Vagina (tissue), 2 donors: ENCODE measurements at places on chromosomes 7 and 10. TPM values are rescaled to one million over a fixed set of nuclear protein-coding genes. Genes with fewer than 3 reads are reported as not detected.

DNA sequence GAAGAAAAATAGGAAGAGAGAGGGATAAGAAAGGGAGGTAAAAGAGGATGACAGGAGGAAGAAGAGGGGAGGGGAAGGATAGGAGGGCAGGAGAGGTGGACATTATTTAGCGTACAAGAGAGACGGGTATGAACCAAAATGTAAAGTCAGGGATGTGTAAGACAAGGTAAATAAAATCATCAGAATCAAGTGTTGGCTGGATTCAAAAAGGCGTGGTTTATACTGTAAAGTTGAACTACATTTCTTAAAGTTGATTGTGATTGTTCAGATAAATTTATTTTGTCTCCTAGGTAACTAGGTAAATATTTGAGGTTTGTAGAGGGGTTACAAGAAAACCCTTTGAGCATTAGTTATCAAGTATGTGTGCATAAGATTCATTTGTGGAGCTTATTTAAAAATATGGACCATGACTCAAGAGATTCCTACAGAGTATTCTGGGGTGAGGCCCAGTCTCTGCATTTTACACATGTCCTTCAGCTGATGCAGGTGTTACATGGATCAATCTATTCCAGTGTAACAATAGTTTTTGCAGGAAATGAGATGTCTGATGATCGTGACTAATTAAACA is 512.1 kb upstream of the MBL2 start:
- no peak for DNase-seq

- DNase-seq: no peak
These were observed 7.0 kb upstream of the RPEL1 start for GRCh38 chr10:103238506-103239252.

- DNase-seq: no peak
These were observed 35.8 kb upstream of the MAP3K8 start for GRCh38 chr10:30398193-30398592.

GRCh38 chr10:23326544-23327307 is 17.9 kb downstream of the C10orf67 start:
- DNase-seq: no peak

GRCh38 chr10:26550774-26551526 is 112.8 kb downstream of the APBB1IP start:
- no peak for DNase-seq

Gene KMT2C
- 62.6 TPM for total RNA-seq
